ENCODE measurements at places on chromosomes 6 and 20.

- DNase-seq: no peak
Observed at GRCh38 chr6:14035071-14035847, 82.3 kb upstream of the CD83 start.

DNA sequence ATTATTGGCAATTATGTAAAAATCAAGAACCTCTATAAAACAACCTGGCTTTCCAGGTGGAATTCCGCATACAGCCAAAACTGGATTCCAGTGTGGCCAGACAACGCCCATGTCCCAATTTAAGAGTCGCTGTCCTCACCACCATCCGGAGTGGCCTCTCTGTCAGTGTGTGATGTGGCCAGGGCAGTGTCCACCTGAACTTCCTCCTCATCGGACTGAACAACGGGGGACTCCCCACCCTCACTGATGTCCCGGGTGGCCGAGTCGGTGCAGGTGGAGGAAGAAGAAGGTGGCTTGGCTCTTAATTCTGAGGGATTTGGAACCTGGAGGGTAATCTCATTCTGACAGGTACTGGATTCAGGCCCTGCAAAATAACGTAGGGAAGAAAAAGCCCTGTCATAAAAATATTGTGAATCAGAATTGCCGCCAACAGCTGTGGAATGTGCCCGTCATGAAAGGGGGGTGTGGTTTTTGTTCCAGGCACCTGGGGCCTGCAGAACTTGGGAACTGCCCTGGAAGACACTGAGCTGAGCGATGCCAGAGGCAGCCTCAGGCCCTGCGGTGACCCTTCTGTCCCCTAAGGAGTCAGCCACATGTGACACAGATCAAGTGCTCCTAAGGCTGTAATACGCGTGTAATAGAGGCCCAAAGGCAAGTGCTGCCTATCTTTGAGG lies 139.8 kb downstream of the DTNBP1 start:
- no peak for DNase-seq

DNA sequence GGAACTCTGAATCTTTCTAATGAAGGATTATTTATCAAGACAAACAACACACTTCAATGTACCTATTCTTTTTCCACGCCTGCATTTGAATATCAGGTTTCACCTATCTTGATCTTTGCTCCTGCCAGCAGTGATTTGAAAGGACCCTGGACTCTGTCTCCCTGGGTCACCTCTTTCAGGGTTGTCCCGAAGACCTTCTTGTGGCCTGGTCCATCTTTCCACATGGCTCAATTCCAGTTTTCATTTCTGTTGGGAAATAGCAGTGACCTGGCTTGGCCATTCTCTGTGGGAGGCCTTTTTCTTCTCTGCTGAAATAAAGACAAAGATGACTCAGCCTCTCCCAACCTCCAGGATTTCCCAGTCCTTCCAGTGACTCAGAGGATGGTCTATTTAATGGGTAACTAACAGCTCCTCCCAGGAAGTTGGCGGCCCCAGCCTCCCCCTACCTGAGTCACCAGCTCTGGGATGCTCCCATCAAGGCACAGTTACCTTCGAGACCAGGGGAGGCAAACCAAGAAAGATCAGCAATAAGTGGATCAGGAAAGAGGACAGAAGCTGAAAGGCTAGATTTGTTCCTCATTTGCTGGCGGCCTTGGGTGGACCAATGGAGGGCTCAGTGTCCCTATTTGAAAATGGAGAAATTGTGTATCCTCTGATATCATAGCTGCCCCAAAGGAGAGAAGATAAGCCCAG lies 120.2 kb upstream of the RNF24 start:
- no peak for DNase-seq

DNA sequence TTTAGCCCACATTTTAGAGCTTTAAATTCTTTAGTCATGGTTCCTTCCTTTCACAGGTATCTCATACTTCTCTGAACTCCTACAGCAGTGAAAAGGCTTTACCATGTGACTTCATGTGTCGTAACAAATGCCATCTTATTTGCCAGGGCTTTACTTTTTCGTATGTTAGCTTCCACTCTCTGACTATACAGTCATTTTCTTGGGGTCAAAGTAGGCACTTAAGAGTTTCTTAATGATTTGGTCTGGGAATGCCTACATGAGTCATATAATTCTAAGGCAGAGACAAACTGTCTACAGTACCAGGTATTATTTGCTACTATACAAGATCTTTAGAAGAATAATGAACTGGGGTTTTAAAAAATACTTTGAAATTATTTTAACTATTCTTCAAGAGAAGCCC lies 15.0 kb downstream of the RAB23 start:
- no peak for DNase-seq

- no peak for DNase-seq
Observed at GRCh38 chr6:33861722-33862121, 57.9 kb upstream of the MLN start.

- no peak for DNase-seq
Observed at GRCh38 chr6:24032896-24033688, 92.9 kb upstream of the NRSN1 start.

DNA sequence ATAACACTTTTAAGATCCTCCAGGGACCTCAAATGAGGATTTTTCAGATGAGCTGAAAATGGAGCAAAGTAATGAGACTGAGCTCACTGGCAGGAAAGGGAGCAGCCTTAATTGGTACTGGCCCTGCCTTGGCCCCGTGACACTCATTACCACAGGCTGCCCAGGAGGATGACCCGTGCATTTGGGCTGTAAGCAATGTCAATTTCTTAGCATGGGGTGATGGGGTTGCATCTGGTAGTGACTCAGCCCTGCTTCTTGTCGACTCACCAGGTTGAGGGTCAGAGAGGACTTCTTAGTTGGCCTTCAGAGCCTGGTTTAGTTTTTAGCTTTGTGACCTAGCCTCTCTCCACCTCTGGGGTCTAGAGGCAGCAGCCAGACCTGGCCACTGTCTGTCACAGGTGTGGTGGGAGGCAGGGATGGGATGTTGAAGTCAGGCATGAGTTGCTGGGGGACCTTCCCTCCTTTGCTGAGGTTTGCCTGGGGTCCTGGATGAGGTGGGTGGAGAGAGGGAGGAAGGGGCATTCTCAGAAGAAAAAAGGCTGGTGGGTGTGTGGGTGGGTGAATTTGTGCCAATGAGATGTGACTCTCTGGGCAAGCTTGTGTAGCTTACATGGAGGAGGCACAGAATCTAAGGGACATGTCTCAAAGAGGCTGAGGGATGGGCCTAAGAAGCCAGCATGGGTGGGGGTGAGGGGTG lies 25.9 kb upstream of the EPB41L1 start:
- no peak for DNase-seq

DNA sequence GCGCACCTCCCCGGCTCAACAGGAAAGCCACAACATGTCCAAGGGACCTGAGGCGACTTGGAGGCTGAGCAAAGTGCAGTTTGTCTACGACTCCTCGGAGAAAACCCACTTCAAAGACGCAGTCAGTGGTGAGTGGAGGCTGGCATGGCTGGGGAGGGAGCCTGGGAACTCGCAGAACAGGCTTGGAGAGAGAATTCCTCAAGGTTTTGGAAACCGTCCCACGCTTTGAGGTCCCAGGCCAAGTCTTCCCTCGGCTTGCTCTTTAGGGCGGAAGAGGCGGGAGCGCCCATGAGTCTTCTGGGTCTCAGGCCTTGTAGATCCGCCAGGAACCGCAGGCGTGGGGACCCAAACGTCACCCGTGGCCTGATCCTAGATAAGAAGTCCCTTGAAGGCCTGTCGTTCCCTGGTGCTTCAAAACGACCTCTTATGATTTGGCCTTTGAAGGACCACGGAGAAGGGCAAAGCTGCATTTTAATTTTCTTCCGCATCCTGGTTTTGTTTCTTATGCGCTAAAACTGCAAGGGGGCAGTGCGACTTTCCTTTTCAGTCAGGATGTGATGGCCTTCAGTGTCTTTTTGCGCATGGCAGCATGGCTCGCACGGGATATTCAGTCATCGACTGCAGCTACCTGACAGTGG lies 2.0 kb downstream of the LAMP5 start:
- no peak for DNase-seq

- no peak for DNase-seq
Observed at GRCh38 chr6:38640216-38640909, 634 bp upstream of the BTBD9 start.

- DNase-seq: no peak
Observed at GRCh38 chr6:12422848-12423247, 132.7 kb downstream of the EDN1 start.

GRCh38 chr20:55174635-55175034 lies 699.2 kb downstream of the DOK5 start:
- DNase-seq: no peak

DNA sequence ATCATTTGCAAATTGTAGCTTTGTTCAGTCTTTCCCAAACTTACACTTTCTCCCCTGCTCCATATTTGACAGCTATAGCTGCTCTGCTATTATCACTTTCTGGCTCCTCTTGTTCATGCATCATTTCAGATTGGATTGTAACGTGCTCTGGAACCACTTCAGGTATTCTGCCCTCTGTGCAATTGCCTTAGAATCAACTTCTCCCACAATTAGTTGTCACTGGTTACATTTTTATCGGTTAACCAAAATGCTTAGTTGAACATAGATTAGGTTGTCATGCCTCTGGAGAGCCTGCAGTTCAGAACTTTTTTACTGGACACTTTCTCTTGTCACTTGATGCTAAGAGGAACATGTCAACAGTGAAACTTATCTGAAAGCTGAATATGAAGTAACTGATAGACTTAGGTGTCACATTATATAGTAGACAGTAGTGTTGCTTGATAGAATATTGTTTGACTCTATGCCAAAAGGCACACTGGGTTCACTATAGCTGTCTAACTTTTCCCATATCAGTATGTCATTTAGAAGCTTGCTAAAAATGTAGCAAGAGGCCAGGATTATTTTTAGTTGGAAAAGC lies 127.7 kb upstream of the PTPRK start:
- DNase-seq: no peak
